Stimulated activated CD4-positive, alpha-beta T cell treated with anti-CD3 and anti-CD28 coated beads, Interleukin-2, amount 100 ng/mL, for 24 hours (primary cell): ENCODE measurements at places on chromosomes 11 and 22.

- DNase-seq = peak; percentile 68
Measured at GRCh38 chr22:36386900-36387708, 663 bp downstream of the MYH9 start.

GRCh38 chr11:126999366-126999765 lies 1.2 kb downstream of the KIRREL3 start:
- DNase-seq = no peak

- DNase-seq = no peak
Measured at GRCh38 chr22:44711690-44712555, 9.9 kb downstream of the PRR5 start.

DNA sequence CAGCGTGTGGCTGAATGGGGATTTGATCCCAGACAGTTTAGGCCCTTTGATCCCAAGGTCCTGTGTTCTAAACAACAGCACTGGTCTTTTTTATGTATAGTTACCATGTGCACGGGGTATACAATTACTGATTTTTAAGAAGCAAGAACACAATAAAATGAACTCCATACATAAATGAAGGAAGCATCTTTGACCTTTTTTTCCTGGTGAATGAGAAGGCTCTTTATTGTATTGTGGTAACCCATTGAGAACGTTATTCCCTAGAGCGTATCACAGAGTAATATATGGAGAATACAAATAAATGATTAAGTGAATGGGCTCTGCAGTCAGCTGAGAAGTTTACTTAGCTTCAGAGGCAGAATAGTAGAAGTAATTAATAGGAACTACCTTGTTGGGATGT lies 563.6 kb downstream of the NTM start:
- DNase-seq = no peak

GRCh38 chr22:40376149-40376548 lies 5.8 kb downstream of the SGSM3 start:
- no peak for DNase-seq

- DNase-seq = no peak
Measured at GRCh38 chr11:8026982-8027381, 39.8 kb downstream of the EIF3F start.

DNA sequence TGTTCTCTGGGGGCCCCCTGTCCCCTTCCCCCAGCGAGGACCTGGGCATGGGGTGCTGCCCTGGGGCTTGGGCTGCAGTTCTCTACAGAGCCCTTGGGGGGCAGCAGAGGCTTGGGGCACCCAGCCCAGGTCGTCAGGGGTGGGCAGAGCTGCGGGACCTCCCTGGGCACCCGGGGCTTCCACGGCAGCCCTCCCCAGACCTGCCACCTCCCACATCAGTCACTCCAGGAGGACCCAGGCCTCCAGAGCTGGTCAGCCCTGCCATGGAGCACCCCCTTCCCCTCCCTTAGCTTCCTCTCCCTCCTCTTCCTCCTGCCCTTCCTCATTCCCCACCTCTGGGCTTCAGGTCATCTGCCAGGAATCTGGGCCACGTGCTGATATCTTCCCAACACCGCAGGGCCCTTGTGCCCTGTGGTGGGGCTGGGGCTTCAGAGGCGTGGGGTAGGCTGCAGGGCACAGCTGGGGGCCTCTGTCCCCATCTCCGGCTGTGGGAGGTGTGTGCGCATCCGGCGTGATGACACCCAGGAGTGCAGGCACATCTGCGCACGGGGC lies 5.8 kb downstream of the TSPAN4 start:
- peak; percentile 75 for DNase-seq

GRCh38 chr11:15884141-15884540 lies 472.2 kb downstream of the SOX6 start:
- no peak for DNase-seq

DNA sequence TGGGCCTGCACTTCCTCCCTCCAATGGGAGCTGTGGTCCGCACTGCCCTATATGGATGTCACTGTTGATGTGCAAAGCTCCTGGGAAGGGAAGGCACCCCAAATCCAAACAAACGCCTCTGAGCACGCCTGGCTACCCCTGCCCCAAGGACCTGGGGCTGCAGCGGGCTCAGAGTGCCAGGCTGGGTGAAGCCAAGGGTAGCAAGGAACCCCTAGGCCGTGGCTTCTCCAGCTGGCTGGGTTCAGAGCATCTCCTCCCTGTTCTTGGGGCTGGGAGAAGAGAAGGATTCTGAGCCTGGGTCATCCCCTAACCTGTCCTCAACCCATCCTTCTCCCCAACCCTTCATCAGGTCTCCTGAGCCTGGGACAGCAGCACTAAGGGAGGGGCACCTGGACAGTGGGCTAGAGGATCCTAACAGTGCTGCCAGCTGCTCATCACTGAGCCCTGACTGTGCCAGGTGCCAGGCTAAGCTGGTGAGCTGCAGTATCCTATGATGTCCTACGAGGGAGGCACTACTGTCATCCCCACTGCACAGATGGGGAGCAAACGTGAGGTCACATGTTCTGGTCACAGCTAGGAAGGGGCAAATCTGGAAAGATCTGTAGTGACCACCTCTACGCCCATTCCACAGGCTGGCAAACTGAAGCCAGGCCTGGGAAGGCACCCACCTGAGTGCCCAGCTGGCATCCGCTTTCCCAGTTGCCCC lies 3.0 kb downstream of the SSTR3 start:
- DNase-seq = peak; percentile 1

DNA sequence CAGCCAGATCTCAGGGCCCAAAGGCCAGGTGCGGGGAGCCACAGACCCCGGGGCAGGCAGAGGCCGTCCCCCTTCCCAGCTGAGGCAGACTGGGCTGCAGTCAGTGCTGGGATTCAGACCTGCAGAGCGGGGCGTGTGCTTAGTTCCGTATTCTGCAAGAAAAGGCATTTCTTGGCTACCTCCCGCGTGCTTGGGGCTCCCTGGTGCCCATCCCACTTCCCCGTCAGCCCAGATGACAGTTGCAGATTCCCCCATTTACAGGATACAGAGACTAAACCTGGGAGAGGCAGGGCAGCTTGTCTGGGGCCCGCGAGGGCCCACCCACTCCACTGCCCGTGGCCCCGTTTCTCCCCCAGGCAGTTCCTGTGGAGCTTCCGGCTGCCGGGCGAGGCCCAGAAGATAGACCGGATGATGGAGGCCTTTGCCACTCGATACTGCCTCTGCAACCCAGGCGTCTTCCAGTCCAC lies 18.3 kb downstream of the CYTH4 start:
- peak; percentile 55 for DNase-seq

- DNase-seq = no peak
Measured at GRCh38 chr11:19756675-19757475, 44.2 kb downstream of the NAV2 start.

DNA sequence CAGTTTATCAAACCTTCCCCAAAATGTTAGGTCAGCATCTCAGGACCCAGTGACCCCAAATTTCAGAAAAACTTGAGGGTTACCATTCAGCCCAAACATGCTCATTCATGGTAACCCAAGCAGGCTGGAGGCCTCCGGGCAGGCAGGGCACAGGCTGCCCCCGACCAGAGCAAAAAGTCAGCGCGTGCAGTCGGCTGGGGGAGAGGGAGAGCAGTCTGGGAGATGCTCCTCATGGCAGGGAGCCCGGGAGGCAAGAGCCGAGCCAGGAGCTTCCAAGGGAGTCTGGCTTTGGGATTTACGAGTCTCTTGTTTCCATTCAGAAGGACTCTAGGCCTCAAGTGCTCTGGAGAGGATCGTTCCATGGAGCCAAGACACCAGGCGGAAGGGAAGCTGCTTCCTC lies 45.7 kb downstream of the RPUSD4 start:
- DNase-seq = no peak

DNA sequence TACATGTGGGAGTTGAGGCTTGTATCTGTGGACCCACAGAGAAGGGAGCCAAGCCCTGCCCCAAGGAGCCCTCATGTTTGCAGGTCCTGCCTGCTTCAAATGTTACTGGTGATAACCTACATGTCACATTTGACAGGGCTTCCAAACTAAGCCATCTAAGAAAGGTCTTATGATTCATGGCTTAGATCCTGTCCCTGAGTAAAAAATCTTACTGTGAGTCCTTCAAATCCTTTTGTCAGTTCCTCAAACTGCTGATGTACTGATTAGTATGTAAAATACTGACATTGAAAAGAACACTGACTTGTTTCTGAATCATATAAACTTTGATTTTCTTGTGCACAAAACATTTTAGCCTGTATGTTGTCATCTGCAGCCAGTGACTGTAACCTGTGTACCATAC lies 1.0 kb upstream of the PANX1 start:
- DNase-seq = no peak

- DNase-seq = no peak
Measured at GRCh38 chr11:31237819-31238760, 131.4 kb downstream of the DCDC1 start.

GRCh38 chr22:46079861-46080821 lies 70.2 kb upstream of the PPARA start:
- no peak for DNase-seq

- DNase-seq = no peak
Measured at GRCh38 chr11:33935005-33935404, 43.1 kb upstream of the LMO2 start.

GRCh38 chr22:20027966-20028854 lies 7.3 kb downstream of the TANGO2 start:
- peak; percentile 25 for DNase-seq

DNA sequence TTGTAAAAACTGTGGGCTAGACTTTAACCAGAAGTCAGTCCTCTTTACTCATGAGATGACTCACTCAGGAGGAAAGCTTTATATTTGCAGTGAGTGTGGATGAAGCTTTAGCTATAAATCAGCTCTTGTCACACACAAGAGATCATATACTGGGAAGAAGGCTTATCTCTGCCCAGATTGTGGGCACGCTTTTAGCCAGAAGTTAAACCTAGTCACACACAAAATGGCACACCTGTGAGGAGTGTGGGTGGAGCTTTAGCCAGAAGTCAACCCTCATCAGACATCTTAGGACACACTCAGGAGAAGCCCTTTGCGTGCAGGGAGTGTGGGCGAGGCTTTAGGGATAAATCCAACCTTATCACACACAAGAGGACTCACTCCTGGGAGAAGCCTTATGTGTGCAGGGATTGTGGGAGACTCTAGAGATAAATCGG lies 706.9 kb upstream of the LUZP2 start:
- no peak for DNase-seq

GRCh38 chr11:115506954-115507675 lies 2.9 kb upstream of the CADM1 start:
- no peak for DNase-seq

- DNase-seq = no peak
Measured at GRCh38 chr22:42431401-42432019, 693 bp downstream of the NFAM1 start.
